ENCODE measurements at places on chromosomes 16 and 17. TPM values are rescaled to one million over a fixed set of nuclear protein-coding genes. Genes with fewer than 3 reads are reported as not detected.

CDK12 gene
- 20.2 TPM for total RNA-seq

KRT39 gene
- not detected for total RNA-seq

GGA2 gene
- total RNA-seq = 52.1 TPM

ITGB4 gene
- 8.8 TPM for total RNA-seq

CHST5 gene
- 0.07 TPM for total RNA-seq

SMIM36 gene
- not detected for total RNA-seq

TERB1 gene
- total RNA-seq = not detected

COX11 gene
- 67.6 TPM for total RNA-seq

SDK2 gene
- total RNA-seq = 1.5 TPM

SLC26A11 gene
- 10.6 TPM for total RNA-seq

KRTAP9-2 gene
- not detected for total RNA-seq

KIF18B gene
- total RNA-seq = 3.2 TPM

TBC1D16 gene
- 13.1 TPM for total RNA-seq

FOXL1 gene
- total RNA-seq = 0.32 TPM

CA5A gene
- not detected for total RNA-seq

PRR35 gene
- not detected for total RNA-seq

CHAD gene
- total RNA-seq = 0.32 TPM

HSD11B2 gene
- 0.89 TPM for total RNA-seq

COX10 gene
- 50.6 TPM for total RNA-seq

RUNDC3A gene
- 0.45 TPM for total RNA-seq

HOXB5 gene
- total RNA-seq = not detected

SLC38A8 gene
- total RNA-seq = 2.0 TPM

GSDMA gene
- 0.52 TPM for total RNA-seq

NT5M gene
- total RNA-seq = 8.6 TPM

CASKIN1 gene
- 9.2 TPM for total RNA-seq

ABCC3 gene
- total RNA-seq = 0.37 TPM

HOXB4 gene
- total RNA-seq = 0.79 TPM

SLC43A2 gene
- 3.1 TPM for total RNA-seq

RCVRN gene
- 0.12 TPM for total RNA-seq

SCGB1C2 gene
- not detected for total RNA-seq

LYRM9 gene
- 7.0 TPM for total RNA-seq

SLC12A3 gene
- not detected for total RNA-seq

PLA2G15 gene
- total RNA-seq = 33.8 TPM

MAP2K6 gene
- 2.9 TPM for total RNA-seq

TEKT5 gene
- not detected for total RNA-seq

ALDOC gene
- total RNA-seq = 380 TPM

HS3ST4 gene
- not detected for total RNA-seq

KRT20 gene
- not detected for total RNA-seq

PIK3R6 gene
- total RNA-seq = 1.4 TPM

MRPL10 gene
- total RNA-seq = 53.5 TPM

EXOSC6 gene
- total RNA-seq = 11.6 TPM

KRT14 gene
- total RNA-seq = not detected

KRT16 gene
- total RNA-seq = not detected

MSI2 gene
- total RNA-seq = 90.7 TPM

ADAT1 gene
- 19.0 TPM for total RNA-seq

TNFSF13 gene
- 8.5 TPM for total RNA-seq

GAN gene
- 10.3 TPM for total RNA-seq

CCDC78 gene
- 0.50 TPM for total RNA-seq

KRT27 gene
- total RNA-seq = not detected

RPL38 gene
- total RNA-seq = 724 TPM

CLEC18B gene
- total RNA-seq = not detected

KIF2B gene
- total RNA-seq = not detected

OR4D1 gene
- not detected for total RNA-seq

TBC1D3H gene
- not detected for total RNA-seq

KCNJ18 gene
- total RNA-seq = not detected

CHRNE gene
- total RNA-seq = 0.50 TPM

ARL5C gene
- not detected for total RNA-seq

CD300E gene
- total RNA-seq = 0.27 TPM

NAE1 gene
- total RNA-seq = 35.7 TPM
